Mesothelial cell of epicardium (in vitro differentiated cells): ENCODE measurements at places on chromosomes 5 and 9. TPM values are rescaled to one million over a fixed set of nuclear protein-coding genes. Genes with fewer than 3 reads are reported as not detected.
A peak's percentile ranks its signal among the peaks of the same experiment; 100 is the strongest.

KIF20A gene
- total RNA-seq, result 24.4 to 27.0 TPM (median 26.8 TPM) in 3 replicates

AJM1 gene
- 3.1 to 3.8 TPM (median 3.6 TPM) in 3 replicates for total RNA-seq

ATOSB gene
- 19.2 to 21.7 TPM (median 21.0 TPM) in 3 replicates for total RNA-seq

MYOT gene
- total RNA-seq, result not detected in 3 replicates

MPDZ gene
- 183 to 190 TPM (median 187 TPM) in 3 replicates for total RNA-seq

PTGES gene
- 28.4 to 30.1 TPM (median 29.6 TPM) in 3 replicates for total RNA-seq

SPATA31E1 gene
- 0.09 TPM in 1 of 3 replicates, not detected in the others for total RNA-seq

DNA sequence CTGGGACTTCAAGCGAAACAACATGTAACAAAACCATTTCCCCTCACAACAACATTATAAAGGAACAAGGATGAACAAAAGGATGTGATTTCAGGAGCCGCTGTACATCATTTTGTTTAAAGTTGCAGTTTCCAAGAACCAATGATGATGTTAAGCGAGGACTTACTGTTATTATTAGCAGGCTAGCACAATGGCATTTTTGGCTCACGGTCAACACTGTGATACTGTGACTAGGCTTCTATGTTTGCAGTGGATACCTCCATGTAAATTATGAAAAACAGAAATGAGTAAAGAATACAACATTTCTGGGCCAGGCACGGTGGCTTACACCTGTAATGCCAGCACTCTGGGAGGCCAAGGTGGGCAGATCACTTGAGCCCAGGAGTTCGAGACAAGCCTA is 113.0 kb downstream of the AUH start:
- DNase-seq, result no peak
- peaks cover 1% of the 10 kb centered on the region for H3K36me3 ChIP-seq

GRCh38 chr9:78366827-78367226 is 69.9 kb downstream of the PSAT1 start:
- no peaks in the 10 kb centered on the region for H3K27me3 ChIP-seq
- no peak overlapping the region for H3K4me3 ChIP-seq
- peaks cover 10% of the 10 kb centered on the region for H3K4me1 ChIP-seq
- DNase-seq, result no peak
- H3K27ac ChIP-seq, result no peak overlapping the region

GRCh38 chr5:98514215-98514614 is 259.2 kb upstream of the RGMB start:
- H3K4me3 ChIP-seq, result no peak overlapping the region
- H3K27ac ChIP-seq, result no peak overlapping the region
- H3K4me1 ChIP-seq, result no peaks in the 10 kb centered on the region
- peaks cover 2% of the 10 kb centered on the region for H3K27me3 ChIP-seq

- H3K36me3 ChIP-seq, result no peaks in the 10 kb centered on the region
- no peaks in the 10 kb centered on the region for H3K27me3 ChIP-seq
- H3K4me3 ChIP-seq, result no peak overlapping the region
- H3K27ac ChIP-seq, result peak overlapping the region; percentile 76
- DNase-seq, result no peak
Observed at GRCh38 chr9:4292781-4293180, 7.1 kb downstream of the GLIS3 start.

- H3K4me1 ChIP-seq, result peaks cover 64% of the 10 kb centered on the region
- no peak overlapping the region for H3K4me3 ChIP-seq
- H3K27me3 ChIP-seq, result no peaks in the 10 kb centered on the region
- H3K27ac ChIP-seq, result peak overlapping the region; percentile 82
- no peaks in the 10 kb centered on the region for H3K36me3 ChIP-seq
Observed at GRCh38 chr5:150514708-150515211, 6.8 kb downstream of the NDST1 start.

DNA sequence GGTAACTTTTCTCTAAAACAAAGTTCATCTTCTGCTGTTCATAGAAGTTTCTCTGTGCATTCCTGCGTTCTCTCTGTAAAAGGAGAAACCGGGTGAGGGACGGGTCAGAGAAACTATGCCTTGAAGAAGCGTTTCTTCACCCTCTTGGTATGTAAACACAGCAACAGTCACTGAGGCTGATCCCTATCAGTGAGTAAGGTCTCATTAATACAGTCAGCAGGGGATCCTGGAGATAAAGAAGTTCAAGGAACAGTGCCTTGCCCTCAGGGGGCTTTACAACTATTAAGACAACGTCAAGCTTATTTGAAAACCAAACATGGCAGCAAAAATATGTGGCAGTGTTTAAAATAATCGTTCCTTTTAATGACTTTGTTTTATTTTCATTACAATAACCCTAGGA is 202.9 kb upstream of the IL12B start:
- H3K27me3 ChIP-seq, result no peaks in the 10 kb centered on the region
- no peak overlapping the region for H3K4me3 ChIP-seq
- peaks cover 2% of the 10 kb centered on the region for H3K36me3 ChIP-seq

DNA sequence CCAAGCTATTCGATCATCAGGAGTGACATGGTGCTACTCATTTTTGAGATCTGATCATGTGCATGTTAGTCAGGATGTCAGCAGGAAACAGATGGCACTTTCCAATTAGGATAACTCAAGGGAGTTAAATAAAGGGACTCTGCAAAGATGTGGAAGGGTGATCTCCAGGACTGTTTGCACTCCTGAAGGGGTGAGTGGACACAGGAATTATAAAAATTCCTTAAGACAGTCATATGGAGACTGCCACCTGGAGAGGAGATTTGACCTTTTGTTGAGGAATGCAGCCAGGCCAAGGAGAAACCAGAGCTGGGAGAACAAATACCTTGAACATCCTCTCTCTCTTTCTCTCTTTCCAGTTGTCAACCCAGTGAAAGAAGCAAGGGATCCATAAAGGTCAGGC is 189.1 kb downstream of the GABRG2 start:
- H3K4me3 ChIP-seq, result no peak overlapping the region
- H3K4me1 ChIP-seq, result no peaks in the 10 kb centered on the region
- H3K27ac ChIP-seq, result no peak overlapping the region

DNA sequence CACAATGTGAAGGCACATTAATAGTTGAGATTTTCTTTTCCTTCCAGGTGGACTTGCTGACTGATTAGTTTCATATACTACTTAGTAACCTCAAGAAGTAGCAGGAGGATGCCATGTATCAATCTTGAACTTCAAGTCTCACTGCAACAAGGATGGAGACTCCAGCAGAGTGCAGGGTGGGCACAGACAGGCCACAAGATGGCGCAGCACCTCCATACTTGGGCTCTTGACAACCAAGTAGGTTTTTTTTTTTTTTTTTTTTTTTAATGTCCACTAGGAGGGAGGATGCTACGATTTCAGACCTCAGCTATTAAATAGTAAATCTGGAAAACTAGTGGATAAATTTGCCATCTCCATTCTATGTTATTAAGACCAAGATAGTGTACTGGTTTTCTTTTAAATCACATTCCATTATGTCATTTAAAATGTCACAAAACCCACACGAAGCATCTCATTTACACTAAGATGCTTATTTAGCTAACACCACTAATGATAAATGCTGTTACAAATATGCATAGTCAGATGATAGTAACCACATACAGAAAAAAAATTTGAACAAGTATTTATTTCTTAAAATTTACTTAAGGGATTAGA is 58.6 kb downstream of the IL6ST start:
- no peaks in the 10 kb centered on the region for H3K4me1 ChIP-seq
- DNase-seq, result peak; percentile 52
- H3K36me3 ChIP-seq, result peaks cover 6% of the 10 kb centered on the region
- no peaks in the 10 kb centered on the region for H3K27me3 ChIP-seq

DNA sequence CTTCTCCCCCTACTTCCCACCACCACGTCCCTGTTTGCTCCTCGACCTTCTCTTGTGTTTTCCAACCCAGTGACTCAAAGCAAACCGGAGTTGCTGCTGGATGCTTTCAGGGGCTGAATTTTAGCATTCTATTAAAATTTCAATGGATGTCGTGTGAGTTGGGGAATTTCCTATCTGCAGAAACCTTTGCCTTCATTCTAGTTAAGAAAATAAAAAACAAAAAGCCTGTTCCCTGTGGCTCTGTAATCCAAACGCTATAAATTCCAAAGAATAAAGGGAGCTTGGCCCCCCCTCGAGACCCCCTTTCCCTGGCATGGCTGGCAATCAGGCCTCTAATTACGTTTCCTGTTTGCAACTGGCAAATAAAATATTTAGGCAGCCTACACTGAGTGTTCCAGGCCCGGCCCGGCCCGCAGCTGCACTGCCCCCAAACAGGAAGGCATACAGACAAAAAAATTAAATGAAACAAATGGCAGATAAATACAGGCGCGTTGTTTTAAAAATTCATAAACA is 139.4 kb upstream of the PPP1R26 start:
- no peak overlapping the region for H3K27ac ChIP-seq
- H3K36me3 ChIP-seq, result no peaks in the 10 kb centered on the region
- DNase-seq, result no peak

- H3K36me3 ChIP-seq, result no peaks in the 10 kb centered on the region
- no peak overlapping the region for H3K4me3 ChIP-seq
- H3K4me1 ChIP-seq, result peaks cover 1% of the 10 kb centered on the region
- no peaks in the 10 kb centered on the region for H3K27me3 ChIP-seq
- DNase-seq, result no peak
Observed at GRCh38 chr5:169354263-169354662, 53.3 kb upstream of the SLIT3 start.

- peaks cover 3% of the 10 kb centered on the region for H3K27me3 ChIP-seq
- peaks cover 48% of the 10 kb centered on the region for H3K4me1 ChIP-seq
- peaks cover 3% of the 10 kb centered on the region for H3K36me3 ChIP-seq
Observed at GRCh38 chr9:35660966-35661415, 2.9 kb downstream of the CCDC107 start.

- peaks cover 1% of the 10 kb centered on the region for H3K27me3 ChIP-seq
- H3K36me3 ChIP-seq, result no peaks in the 10 kb centered on the region
- DNase-seq, result no peak
- no peak overlapping the region for H3K27ac ChIP-seq
- no peak overlapping the region for H3K4me3 ChIP-seq
Observed at GRCh38 chr5:33091571-33092363, 349.0 kb upstream of the TARS1 start.

DNA sequence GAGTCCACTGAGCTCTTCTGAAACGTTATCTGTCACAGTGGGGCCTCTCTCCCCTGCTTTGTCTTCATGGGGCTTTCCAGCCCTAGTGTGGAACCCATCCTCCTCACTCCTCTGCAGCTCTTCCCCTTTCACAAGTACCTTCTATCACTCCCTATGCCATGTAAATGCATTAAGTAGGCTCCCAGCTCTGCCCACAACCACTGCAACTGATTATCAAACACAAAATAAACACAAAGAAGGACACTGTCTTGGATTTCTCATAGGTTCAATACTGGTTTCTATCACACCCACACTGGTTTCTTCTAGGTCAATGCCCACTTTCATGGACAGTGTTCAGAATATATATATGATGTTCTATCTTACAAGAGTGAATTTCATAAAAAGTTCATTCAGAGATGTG is 139.4 kb downstream of the GNAQ start:
- no peak for DNase-seq
- no peaks in the 10 kb centered on the region for H3K27me3 ChIP-seq
- no peak overlapping the region for H3K4me3 ChIP-seq
